Endothelial cell (in vitro differentiated cells): ENCODE measurements at places on chromosomes 4 and X. TPM values are rescaled to one million over a fixed set of nuclear protein-coding genes. Genes with fewer than 3 reads are reported as not detected.

- DNase-seq = no peak
Measured at GRCh38 chrX:50586980-50587379, 116.4 kb upstream of the DGKK start.

DNA sequence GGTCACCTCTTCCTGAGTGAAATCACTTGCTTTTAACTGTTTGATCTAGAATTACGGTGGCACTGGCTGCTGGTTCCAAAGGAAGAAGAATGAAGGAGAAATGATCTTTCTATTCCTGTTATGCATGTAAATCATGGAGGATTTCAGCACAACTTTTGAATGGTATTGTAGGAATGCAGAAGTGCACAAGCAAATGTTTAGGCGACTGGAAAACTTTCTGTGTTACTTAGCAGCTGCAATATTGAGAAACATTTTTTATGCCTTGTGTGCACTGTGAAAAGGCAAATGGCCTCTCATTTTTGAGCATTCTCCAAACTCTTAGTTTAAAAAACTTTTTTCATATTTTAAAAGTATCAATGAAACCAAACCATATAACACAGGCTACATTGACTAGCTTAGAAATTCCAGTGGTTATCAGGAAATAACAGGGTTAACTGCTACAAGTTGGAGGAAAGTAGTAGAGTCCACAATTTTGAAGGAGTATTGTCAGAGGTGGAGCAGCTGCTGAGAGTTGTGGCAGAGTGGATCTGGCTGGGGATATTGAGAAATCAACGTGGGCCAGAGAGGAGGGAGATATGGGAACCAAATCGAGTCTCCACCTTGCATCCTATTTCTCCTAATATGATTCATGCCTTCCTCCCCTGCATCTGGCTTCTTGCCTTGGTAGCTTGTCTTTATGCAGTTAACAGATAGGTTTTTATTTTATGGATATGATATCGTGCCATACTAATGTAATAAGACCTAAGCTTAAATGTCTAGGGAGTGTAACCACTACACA is 32.0 kb upstream of the FHL1 start:
- no peak for DNase-seq

GRCh38 chr4:149269835-149270234 is 545.8 kb downstream of the IQCM start:
- no peak for DNase-seq

DNA sequence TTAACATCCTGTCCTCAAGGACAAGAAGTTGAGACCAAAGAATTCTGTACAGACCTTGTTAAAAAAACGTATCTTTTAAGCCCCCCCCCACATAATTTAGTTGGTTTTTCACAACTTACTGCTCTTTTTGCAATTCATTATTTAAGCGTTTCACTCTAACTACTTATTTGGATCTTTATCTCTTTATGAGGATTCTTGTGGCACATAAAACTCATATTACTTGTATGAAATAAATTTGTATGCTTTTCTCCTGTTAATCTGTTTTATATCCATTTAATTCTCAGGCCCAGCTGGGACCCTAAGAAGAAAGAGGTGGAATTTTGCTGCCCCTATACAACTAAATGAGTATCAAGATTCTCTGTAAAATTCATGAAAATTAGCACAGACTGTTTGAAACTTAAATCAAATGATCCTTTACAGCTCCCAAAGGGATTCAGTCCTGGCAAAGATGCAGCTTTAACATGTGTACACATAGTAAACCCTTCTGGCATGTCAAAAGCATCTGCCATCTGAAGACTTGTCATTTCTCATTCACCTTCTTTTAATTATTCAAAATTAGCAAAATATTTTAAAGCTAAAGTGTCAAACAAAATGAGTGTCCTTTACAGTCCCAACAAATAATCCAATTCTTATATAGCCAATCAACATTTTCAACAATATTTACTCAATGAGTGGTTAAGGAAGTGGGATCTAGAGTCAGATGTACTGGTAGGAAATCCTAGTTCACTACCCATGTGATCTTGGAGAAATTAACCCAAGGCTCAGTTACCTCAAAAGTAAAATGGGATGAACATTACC is 17.7 kb downstream of the ARAP2 start:
- DNase-seq = no peak

DNA sequence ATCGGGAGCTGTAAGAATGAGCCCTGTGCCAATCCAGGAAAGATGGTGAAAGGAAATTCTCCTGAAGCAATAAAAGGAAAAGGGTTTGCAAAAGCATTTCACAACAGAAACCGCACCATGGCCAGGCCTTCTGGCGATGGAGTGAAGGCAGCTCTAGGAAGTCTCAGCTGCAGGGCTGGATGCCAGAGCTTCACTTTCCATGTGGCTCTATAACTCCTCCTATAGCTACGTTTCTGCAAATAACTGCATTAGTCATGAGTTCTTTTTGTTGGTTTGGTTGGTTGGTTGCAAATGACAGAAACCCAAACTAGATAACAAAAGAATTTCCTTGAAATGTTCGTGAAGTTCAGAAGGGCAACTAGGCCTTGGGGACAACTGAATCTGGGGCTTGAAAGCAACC is 84.6 kb downstream of the RELL1 start:
- no peak for DNase-seq

DNA sequence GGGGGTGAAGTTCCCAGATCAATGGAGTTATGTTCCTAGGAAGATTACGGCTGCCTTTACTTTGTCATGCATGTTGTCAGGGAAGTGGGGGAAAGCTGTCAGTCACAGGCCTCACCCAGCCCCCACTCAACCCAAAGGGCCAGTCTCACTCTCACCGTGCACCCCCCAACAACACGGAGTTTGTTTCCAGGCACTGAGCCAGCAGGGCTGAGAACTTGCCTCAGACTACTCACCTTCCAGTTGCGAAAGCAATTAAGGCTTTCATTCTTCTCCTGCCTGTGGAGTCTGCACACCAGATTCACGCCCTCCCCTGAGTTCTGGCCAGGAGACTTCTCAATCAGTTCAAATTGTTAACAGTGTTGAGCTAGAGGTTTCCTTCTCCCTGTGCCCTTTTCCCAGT is 114.3 kb downstream of the SH3BGRL start:
- no peak for DNase-seq

GRCh38 chr4:6917461-6918271 is 8.0 kb downstream of the TBC1D14 start:
- peak; percentile 36 for DNase-seq

- no peak for DNase-seq
Measured at GRCh38 chrX:65723706-65724105, 56.3 kb downstream of the MSN start.

DNA sequence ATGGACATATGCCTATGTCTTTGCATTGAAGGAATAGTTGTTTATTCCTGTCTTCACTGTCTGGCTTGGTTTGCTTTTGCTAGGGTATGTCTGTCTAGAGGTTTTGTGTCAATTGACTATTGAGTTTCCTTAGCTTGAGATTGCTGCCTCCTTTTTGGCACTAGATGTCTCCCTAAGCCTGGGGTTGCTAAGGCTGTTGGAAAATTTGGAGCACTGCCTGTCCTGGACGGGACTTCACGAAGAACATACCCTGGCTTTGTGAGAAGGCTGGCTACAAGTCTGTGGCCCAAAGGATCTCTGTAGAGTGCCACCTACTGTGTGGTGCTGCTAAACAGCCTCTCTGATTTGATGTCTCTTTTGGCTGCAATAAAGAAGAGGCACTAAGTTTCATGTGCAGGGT is 183.8 kb upstream of the NUDT10 start:
- DNase-seq = peak; percentile 14

DNA sequence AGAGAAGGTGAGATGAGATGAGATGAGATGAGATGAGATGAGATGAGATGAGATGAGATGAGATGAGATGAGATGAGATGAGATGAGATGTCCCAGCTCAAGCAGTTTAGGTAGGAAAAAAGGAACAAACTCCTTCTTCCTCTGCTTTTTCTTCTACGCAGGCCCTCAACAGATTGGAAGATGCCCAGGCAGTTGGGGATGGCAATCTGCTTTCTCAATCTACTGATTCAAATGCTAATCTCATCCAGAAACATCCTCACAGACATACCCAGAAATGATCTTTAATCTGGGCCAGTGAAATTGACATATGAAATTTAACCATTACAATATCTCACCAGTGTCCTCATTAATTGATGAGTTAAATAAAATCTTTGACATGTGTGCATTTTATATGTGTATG is 370.3 kb upstream of the SLC7A11 start:
- no peak for DNase-seq

- no peak for DNase-seq
Measured at GRCh38 chr4:165580351-165580905, 201.6 kb downstream of the CPE start.

DNA sequence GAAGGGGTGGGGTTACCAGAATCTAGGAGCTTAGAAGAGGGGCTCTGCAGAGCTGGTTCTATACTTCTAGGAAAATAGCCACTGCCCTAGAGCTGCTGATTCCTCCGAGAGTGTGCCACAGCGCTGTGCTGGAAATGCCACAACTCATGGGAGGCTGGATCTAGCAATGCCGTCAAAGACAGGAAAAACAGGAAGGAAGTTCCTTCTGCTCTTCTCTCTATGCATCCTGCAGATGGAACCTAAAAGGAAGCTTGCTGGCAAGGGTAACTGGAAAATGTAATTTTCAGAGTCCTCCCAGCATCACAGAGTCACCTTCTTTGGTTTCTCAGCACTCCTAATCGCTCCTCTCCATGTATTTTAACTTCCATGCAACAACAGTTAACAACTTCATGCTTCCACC is 121.2 kb upstream of the TLL1 start:
- peak; percentile 22 for DNase-seq

- no peak for DNase-seq
Measured at GRCh38 chr4:1907848-1908525, 36.8 kb downstream of the NSD2 start.

GRCh38 chr4:140579278-140579677 is 10.5 kb upstream of the UCP1 start:
- no peak for DNase-seq

- no peak for DNase-seq
Measured at GRCh38 chr4:138616775-138617174, 374.6 kb upstream of the SLC7A11 start.

DNA sequence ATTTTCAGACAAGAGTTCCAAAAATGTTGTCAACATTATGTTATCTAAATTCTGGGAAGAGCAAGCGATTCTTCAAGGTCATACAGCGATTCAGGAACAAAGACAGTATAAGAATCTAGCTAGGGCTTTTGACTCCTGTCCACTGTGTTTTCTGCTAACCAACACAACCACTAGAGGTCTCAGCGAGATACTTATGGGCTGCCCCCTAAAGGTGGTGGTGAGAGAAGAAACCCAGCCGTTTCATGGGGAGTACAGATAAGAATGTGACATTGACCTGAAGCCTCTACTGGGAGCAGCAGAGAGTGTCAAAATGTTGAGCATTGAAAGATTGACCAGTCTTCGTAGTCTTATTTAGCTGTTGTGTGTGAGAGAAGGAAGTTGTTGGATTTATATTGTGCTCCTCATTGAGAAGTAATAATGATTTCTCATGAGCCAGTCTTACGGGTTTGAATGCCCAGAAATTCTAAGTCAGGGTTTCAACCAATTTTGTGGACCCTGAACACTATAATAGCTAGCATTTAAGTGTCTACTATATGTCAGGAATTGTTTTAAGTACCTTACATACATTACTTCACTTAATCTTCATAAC is 168.3 kb downstream of the SPRY1 start:
- DNase-seq = peak; percentile 62

- no peak for DNase-seq
Measured at GRCh38 chrX:115533485-115533884, 27.5 kb upstream of the PLS3 start.

GRCh38 chrX:41718481-41719235 is 5.3 kb upstream of the GPR82 start:
- no peak for DNase-seq

DNA sequence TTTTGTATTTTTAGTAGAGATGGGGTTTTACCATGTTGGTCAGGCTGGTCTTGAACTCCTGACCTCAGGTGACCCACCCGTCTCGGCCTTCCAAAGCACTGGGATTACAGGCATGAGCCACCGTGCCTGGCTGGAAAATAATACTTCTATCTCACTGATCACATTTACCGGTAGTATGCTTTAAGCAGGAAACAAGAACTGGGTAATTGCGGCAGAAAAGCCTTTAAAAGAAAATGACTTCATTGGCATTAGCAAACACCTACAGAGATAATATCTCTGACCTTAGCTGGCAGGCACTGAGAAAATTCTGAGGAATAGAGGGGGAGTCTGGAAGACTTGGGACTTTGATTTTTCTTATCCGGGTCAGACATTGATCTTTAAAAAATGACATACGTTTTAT is 78.5 kb downstream of the SHROOM3 start:
- DNase-seq = no peak

DNA sequence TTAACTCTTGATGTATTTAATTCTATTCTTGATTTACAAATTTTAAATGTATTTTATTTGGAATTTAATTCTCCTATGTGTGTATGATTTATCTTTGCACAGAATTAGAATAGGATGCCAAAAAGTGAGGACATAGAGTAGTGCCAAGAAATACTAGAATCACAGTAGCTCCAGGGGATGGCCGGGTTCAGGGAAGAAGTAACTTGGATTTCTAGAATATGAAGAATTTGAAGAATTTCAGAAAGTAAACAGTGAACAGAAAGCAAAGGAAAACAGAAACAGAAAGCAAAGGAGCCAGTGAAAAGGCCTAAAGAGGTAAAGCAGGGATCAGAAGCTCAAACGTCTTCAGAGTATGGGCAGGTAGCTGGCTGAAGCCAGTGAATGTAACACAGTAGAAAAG is 1187.6 kb downstream of the RPA4 start:
- DNase-seq = no peak

GRCh38 chr4:94621491-94622080 is 136.2 kb upstream of the BMPR1B start:
- peak; percentile 27 for DNase-seq

DNA sequence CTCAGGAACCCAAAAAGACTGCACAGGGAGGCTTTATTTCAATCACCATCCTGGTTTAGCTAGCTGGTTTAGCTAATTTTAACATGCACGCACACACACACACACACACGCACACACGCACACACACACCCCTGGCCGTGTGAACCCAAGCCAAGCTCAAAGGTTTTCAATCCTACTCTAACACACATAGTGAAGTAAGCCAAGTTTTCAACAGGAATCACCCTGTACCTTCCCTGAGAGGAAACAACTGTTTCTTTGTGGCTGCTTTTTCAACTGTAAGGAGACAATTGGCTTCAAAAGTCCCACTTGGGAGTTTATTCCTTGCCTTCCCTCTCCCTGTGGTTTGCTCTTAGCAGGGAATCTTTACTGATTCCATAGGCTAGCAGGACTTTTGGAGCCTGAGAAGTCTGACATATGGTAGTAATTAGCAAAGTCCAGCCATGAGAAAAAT is 98.9 kb upstream of the BMP3 start:
- no peak for DNase-seq

H2BW2 gene
- total RNA-seq = not detected

PWWP3B gene
- total RNA-seq = 0.21 TPM

NMU gene
- total RNA-seq = 6.3 TPM

DCAF4L1 gene
- total RNA-seq = 0.44 TPM

EVC2 gene
- total RNA-seq = 7.4 TPM

MXRA5 gene
- total RNA-seq = 4.3 TPM

SSX2 gene
- not detected for total RNA-seq

RHOXF2B gene
- not detected for total RNA-seq

PABPC1L2A gene
- 3.8 TPM for total RNA-seq

CRMP1 gene
- total RNA-seq = 71.2 TPM

XK gene
- total RNA-seq = 0.31 TPM

RTL5 gene
- 8.5 TPM for total RNA-seq

LAP3 gene
- 150 TPM for total RNA-seq

APBB2 gene
- total RNA-seq = 103 TPM

TMEM271 gene
- total RNA-seq = not detected

FABP2 gene
- total RNA-seq = not detected
